ENCODE measurements at places on chromosomes 3 and 15.

- DNase-seq = no peak
These were observed 14.9 kb downstream of the TMOD2 start for GRCh38 chr15:51766341-51766740.

DNA sequence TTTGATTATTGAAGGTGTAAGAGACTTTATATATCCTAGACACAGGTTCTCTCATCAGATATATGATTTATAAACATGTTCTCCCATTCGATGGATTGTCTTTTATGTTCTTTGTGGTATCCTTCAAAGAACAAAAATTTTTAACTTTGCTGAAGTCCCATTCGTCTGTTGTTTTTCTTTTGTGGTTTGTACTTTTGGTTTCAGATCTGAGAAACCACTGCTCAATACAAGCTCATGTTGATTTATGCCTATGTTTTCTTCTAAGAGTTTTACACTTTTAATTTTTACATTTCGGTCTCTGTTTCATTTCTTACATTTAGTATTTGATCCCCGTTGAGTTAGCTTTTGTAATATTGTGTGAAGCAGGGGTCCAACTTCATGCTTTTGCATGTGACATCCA, 103.3 kb upstream of the SPRED1 start:
- DNase-seq = no peak

GRCh38 chr15:47364230-47365141, 352.8 kb upstream of the SEMA6D start:
- no peak for DNase-seq

GRCh38 chr3:190319660-190320059, 2.6 kb downstream of the CLDN1 start:
- DNase-seq = no peak

- DNase-seq = no peak
These were observed 9.5 kb downstream of the MYL3 start for GRCh38 chr3:46853441-46854415.

- DNase-seq = no peak
These were observed 250.0 kb upstream of the VEPH1 start for GRCh38 chr3:157752956-157753786.

DNA sequence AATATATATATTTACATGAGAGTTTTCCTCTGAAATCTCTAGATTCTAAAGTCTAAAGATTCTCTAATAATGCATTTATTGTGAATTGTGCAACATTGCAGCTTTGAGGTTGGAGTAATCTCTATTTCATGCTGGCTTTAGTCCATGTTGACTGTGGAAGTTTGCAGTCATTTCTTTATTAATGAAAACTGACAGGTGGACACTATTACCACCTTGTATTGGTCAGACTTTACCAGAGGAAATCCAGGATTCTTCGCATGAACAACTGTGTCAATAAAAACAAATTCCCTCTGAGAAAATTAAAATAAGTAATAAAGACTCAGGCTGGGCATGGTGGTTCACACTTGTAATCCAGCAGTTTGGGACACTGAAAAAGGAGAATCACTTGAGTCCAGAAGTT, 274.1 kb downstream of the SHQ1 start:
- DNase-seq = no peak

- DNase-seq = no peak
These were observed 13.8 kb downstream of the TLE3 start for GRCh38 chr15:70083946-70084345.

- DNase-seq = no peak
These were observed 5.5 kb downstream of the CHSY1 start for GRCh38 chr15:101246391-101246790.

GRCh38 chr3:16102187-16102561, 72.3 kb upstream of the GALNT15 start:
- no peak for DNase-seq

DNA sequence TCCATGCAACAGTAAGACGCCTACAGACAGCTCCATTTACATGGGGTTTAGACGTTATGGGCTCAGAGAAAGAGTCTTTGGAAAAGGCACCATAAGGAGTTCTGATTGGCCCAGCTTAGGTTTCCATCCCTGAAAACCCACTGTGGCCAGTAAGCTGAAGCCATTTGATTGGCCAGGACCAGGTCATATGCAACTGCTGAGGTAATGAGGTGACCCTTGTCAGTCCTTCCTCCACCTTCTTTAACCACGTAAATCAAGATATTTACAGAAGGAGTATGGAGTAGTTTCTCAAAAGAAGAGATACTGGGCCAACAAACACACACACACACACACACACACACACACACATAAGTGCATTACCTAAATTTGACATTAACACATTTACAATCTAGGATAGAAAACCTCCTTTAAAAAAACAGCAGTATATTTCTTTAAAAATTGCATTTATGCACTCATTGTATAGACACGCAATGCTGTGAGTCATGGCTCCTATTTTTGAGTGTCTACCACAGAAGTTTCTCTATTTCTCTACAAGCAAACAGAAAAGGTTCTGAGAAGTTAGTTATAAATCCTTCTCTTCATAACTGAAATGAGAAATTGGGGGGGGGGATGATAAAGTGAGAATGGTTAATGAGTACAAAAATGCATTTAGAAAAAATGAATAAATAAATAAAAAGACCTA, 16.3 kb upstream of the MB21D2 start:
- DNase-seq = no peak

DNA sequence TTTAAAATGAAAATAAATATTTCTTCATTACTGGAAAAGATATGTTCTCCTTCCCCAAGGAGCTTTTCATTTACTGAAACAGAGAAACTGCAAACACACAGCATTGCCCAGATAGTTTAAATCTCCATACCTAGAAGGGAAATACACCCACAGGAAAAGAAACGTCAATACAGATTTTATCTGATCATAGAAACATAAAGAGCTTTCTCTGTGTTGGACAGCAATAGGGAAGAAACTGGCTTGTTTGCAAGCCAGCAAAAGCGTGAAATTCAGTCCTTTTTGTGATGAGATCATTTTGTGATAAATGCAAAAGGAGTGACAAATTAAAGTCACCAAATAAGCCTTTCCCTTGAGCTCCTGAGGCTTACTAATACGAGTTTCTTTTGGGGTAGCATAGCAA, 398.0 kb downstream of the TIGIT start:
- no peak for DNase-seq

DNA sequence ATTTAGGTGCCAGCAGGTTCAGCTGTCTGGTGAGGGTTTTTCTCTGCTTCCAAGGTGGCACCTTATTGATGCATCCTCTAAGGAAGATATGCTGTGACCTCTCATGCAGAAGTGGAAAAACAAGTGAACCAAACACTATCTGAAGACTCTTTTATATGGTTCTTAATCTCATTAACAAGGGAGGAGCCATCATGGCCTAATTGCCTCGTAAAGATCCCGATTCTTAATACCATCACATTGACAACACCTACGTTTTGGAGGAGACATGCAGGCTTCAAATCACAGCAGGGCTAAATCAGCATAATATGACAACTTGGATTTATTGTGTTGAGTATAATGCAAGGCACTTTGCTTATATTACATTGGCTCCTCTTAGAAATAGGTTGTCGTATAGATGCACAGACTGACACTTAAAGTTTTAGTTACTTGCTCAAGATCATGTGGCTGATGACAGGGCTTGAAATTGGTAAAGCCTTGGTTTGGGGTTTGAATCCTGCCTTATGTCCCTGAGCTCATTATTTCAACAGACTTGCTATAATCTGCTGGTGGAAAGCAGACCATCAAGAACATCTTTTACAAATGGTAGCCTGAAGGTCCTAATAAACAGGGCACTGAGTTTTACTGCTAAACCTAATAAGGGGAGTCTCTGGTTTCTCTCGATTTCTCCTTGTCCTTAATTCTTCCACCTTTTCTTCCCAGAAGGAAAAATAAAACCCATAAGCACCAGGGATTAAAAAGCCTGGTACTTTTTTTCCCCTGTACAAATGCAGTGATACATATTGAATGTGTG, 88.2 kb downstream of the PTPRG start:
- DNase-seq = no peak

- DNase-seq = no peak
These were observed 13.3 kb downstream of the GYG1 start for GRCh38 chr3:149004622-149005021.

DNA sequence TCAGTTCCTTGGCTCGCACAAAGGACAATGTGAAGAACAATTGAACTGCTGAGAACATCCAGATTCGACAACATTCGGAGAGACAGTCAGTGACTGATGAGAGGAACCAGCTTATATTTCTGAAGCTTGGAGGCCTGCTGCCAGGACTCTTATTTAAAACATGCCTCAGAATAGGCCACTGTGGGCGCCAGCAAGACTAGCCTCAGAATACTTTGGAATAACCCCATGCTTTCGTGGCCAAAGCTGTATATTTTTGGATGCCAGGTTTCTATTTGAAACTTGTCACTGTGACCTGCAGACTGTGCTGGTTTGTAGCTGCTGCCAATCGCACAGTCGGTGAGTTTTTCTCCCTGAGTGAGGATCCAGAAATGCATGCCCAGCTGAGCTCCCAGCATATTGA, 129.9 kb upstream of the UBE3A start:
- no peak for DNase-seq

GRCh38 chr15:65333856-65334255, 29.4 kb downstream of the RNU5B-1 start:
- DNase-seq = no peak

DNA sequence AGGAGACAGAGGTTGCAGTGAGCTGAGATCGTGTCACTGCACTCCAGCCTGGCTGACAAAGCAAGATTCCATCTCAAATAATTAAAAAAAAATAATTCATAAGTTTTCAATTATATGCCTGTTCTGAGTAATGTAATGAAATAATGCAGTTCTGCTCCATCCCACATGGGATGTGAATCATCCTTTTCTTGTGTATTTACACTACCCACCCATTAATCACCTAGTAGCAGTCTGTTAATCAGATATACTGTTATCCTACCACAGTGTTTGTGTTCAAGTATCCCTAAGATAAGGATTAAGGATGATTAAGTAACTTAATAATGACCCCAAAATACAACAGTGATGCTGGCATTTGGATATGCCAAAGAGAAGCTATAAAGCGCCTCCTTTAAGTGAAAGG, 38.8 kb downstream of the PIGB start:
- no peak for DNase-seq

GRCh38 chr3:38579551-38580449, 69.7 kb downstream of the SCN5A start:
- no peak for DNase-seq

DNA sequence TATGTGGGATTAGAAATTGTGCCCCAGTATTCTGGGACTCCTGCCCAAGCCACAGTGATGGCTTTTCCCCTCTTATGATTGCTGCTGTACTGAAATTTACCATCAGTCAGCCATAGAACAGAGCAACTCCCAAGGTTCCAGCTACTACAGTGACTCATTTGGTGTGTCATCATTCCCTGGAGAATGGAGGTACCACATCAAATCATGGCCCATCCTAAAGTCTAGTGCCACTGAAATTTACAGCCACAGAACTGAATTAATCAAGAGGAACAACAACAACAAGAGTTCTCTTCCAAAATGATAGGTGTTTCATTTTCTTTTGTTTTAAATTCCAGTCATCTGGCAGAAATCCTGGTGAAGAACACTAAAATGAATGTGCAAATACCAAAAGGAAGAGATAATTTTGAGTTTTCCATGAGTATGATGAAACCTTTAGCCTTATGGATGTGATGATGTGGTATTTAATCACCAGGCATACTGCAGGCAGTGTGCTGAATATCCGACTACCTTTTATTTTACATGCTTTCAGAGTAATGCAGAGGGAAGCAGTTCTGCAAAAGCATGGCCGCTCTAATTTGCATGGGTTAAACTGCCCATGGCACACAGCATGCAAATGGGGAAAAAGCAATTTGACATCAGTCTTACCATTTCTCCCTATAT, 75.6 kb upstream of the SLC2A2 start:
- DNase-seq = no peak

GRCh38 chr3:42182555-42182954, 83.4 kb downstream of the CCK start:
- no peak for DNase-seq

- DNase-seq = no peak
These were observed 20.2 kb upstream of the GPX1 start for GRCh38 chr3:49378249-49378895.

Data from central memory CD4-positive, alpha-beta T cell (primary cell).